ENCODE measurements at places on chromosomes 2 and 18. TPM values are rescaled to one million over a fixed set of nuclear protein-coding genes. Genes with fewer than 3 reads are reported as not detected.
A peak's percentile ranks its signal among the peaks of the same experiment; 100 is the strongest.

- no peaks in the 10 kb centered on the region for H3K4me1 ChIP-seq
- H3K36me3 ChIP-seq, result no peaks in the 10 kb centered on the region
- no peak overlapping the region for H3K27ac ChIP-seq
- no peak overlapping the region for H3K4me3 ChIP-seq
- no peaks in the 10 kb centered on the region for H3K27me3 ChIP-seq
- DNase-seq, result no peak
Observed at GRCh38 chr2:201971531-201972228, 62.0 kb upstream of the FZD7 start.

GRCh38 chr2:75415731-75416130, 145.0 kb downstream of the EVA1A start:
- no peak for DNase-seq
- H3K4me1 ChIP-seq, result no peaks in the 10 kb centered on the region
- H3K4me3 ChIP-seq, result no peak overlapping the region
- H3K27me3 ChIP-seq, result no peaks in the 10 kb centered on the region
- no peak overlapping the region for H3K27ac ChIP-seq
- H3K36me3 ChIP-seq, result no peaks in the 10 kb centered on the region

DNA sequence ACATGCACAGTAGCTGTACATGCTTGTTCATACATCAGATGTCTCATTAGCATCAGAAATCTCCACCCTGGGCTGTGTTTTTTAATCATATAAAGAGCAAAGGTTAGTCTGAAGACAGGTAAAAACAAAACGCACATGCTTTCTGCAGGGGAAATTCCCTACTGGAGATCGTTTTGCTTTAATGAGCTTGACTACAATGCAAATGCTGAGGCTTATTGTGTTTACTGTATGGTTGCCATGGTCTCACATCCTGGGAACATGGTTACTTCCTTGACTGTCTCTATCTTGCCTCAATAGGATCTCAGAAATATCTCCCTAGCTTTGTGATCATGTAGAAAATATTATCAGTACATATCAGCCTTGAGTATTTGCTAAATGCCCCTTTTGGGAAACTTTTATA, 336.5 kb upstream of the TFPI start:
- no peak overlapping the region for H3K4me3 ChIP-seq
- H3K27ac ChIP-seq, result no peak overlapping the region
- no peak for DNase-seq
- H3K4me1 ChIP-seq, result no peaks in the 10 kb centered on the region

DNA sequence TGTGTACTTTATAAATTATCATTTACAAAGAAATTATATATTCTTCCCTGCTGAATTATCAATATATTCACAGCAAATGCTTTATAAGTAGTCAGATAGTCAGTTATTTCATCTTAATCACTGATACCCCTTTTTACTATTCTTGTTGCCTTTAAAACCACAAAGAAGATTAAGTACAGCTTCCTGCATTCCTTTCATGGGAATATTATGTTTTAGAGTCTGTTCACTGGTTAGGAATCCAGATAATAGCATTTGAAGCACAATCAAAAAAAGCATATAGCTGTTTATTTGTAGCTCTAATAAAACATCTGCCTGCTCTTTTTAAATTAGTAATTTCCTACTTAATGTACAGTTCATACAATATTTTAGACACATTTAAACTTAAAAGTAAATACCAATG, 508.9 kb downstream of the FBXO15 start:
- H3K36me3 ChIP-seq, result no peaks in the 10 kb centered on the region
- H3K4me1 ChIP-seq, result no peaks in the 10 kb centered on the region
- H3K4me3 ChIP-seq, result no peak overlapping the region

GRCh38 chr18:1999387-1999786, 571.9 kb downstream of the METTL4 start:
- H3K27ac ChIP-seq, result no peak overlapping the region
- no peak overlapping the region for H3K4me3 ChIP-seq
- no peaks in the 10 kb centered on the region for H3K27me3 ChIP-seq
- no peaks in the 10 kb centered on the region for H3K4me1 ChIP-seq
- no peak for DNase-seq
- H3K36me3 ChIP-seq, result no peaks in the 10 kb centered on the region

GRCh38 chr2:185147361-185147760, 549.0 kb downstream of the ZNF804A start:
- no peak overlapping the region for H3K4me3 ChIP-seq
- no peaks in the 10 kb centered on the region for H3K4me1 ChIP-seq
- H3K27me3 ChIP-seq, result no peaks in the 10 kb centered on the region
- DNase-seq, result no peak
- no peak overlapping the region for H3K27ac ChIP-seq

DNA sequence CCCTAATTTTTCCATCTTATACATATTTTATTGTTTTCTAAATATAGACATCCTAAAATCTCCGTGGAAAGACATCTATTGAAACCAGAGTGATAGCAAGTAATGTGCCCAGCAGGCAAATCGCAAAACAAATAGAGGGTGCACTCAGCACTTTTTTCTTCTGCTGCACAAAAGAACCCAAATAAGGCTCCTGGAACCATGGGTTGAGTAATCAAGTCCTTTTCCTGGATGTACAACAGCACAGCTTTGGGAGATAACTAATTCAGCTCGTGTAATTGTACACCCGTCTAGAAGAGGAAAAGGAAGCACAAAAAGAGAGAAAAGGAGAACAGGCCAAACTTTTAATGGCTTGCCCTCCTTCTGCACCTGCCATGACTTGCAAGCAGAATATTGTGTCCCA, 126.9 kb upstream of the TLK1 start:
- DNase-seq, result no peak
- no peaks in the 10 kb centered on the region for H3K36me3 ChIP-seq
- H3K27ac ChIP-seq, result no peak overlapping the region
- no peaks in the 10 kb centered on the region for H3K4me1 ChIP-seq
- no peak overlapping the region for H3K4me3 ChIP-seq
- no peaks in the 10 kb centered on the region for H3K27me3 ChIP-seq

GRCh38 chr2:190674966-190675650, 26.2 kb downstream of the NAB1 start:
- H3K4me3 ChIP-seq, result no peak overlapping the region
- H3K27ac ChIP-seq, result no peak overlapping the region
- H3K36me3 ChIP-seq, result peaks cover 60% of the 10 kb centered on the region
- H3K27me3 ChIP-seq, result no peaks in the 10 kb centered on the region

- H3K27ac ChIP-seq, result no peak overlapping the region
- no peaks in the 10 kb centered on the region for H3K36me3 ChIP-seq
- H3K4me3 ChIP-seq, result no peak overlapping the region
- no peaks in the 10 kb centered on the region for H3K27me3 ChIP-seq
Observed at GRCh38 chr2:222907790-222908441, 47.1 kb downstream of the ACSL3 start.

DNA sequence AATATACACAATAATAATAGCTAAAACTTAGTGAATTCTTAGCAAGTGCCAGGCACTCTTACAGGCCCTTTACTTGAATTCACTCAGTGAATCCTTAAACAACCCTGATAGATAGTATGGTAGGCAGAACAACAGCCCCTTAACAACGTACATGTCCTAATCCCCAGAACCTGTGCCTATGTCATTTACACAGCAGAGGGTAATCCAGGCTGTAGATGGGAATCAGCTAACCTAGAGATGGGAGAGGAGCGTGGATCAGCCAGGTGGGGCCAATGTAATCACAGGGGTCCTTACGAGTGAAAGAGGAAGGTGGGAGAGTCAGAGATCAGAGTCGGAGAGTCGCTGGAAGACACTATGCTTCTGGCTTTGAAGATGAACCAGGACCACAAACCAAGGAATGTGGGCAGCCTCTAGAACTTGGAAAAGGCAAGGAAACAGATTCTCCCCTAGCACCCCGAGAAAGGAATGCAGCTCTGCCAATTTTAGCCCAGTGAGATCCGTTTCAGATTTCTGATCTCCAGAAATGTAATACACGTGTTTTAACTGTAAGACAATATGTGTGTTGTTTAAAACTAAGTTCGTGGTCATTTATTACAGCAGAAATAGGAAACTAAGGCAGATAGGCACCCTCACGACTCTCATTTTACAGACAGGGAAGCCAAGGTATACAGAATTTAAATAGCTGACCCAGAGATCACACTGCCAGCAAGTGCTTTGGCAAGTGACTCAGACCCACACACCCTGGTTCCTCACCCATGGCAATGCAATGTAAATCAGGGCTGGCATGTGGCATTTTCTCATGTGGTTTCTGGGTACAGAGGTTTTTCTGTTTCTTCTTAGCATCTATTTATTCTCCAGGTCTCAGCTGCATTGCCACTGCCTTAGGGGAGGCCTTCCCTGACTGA, 68.9 kb downstream of the DOCK10 start:
- H3K27me3 ChIP-seq, result no peaks in the 10 kb centered on the region
- H3K4me1 ChIP-seq, result peaks cover 17% of the 10 kb centered on the region
- no peaks in the 10 kb centered on the region for H3K36me3 ChIP-seq
- peak overlapping the region; percentile 8 for H3K27ac ChIP-seq

- no peaks in the 10 kb centered on the region for H3K36me3 ChIP-seq
- no peak overlapping the region for H3K27ac ChIP-seq
- H3K4me3 ChIP-seq, result no peak overlapping the region
- no peak for DNase-seq
Observed at GRCh38 chr2:231294571-231295362, 96.3 kb downstream of the ARMC9 start.

- no peaks in the 10 kb centered on the region for H3K36me3 ChIP-seq
- H3K4me3 ChIP-seq, result no peak overlapping the region
- DNase-seq, result no peak
- no peaks in the 10 kb centered on the region for H3K4me1 ChIP-seq
Observed at GRCh38 chr2:22124003-22124402, 1000.2 kb downstream of the TDRD15 start.

DNA sequence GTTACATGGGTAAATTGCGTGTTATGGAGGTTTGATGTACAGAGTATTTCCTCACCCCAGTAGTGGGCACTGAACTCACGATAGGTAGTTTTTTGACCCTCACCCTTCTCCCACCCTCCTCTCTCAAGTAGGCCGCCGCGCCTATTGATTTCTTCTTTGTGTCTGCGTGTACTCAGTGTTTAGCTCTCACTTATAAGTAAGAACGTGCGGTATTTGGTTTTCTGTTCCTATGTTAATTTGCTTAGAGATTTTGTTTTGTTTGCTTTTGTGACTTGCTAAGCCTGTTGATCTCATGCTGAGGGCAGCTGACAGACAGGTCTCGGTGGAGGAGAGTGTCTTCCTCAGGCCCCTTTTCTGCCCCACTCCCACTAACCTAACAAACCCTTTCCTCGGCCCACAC, 36.2 kb downstream of the ACOXL start:
- H3K36me3 ChIP-seq, result no peaks in the 10 kb centered on the region
- H3K27me3 ChIP-seq, result no peaks in the 10 kb centered on the region
- no peak overlapping the region for H3K4me3 ChIP-seq
- no peak overlapping the region for H3K27ac ChIP-seq
- no peaks in the 10 kb centered on the region for H3K4me1 ChIP-seq

DNA sequence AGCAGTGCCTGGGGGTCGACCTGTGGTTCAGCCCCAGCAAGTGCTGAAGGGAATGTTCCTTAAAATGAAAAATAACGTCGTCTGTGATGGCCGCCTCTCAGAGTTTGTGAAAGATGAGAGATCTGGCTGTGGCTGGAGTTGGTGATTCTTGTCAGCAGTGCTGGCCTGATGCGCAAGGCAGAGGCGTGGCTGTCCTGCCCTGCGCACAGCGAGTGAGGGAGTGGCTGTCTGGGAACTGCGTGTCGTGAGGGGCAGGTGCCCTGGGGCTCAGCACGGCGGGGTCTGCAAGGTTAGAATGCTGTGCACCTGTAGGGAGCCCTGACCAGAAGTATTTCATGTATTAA, 8.8 kb downstream of the NFATC1 start:
- no peak overlapping the region for H3K4me3 ChIP-seq
- H3K27me3 ChIP-seq, result no peaks in the 10 kb centered on the region
- H3K27ac ChIP-seq, result peak overlapping the region; percentile 94
- H3K4me1 ChIP-seq, result peaks cover 3% of the 10 kb centered on the region

Gene RIT2
- not detected for total RNA-seq

Gene PLCL1
- 8.0 TPM for total RNA-seq

Gene CHRND
- not detected for total RNA-seq

Measured in tibial nerve (tissue), 4 donors.